ENCODE measurements at places on chromosomes 5 and 9. TPM values are rescaled to one million over a fixed set of nuclear protein-coding genes. Genes with fewer than 3 reads are reported as not detected.
A peak's percentile ranks its signal among the peaks of the same experiment; 100 is the strongest.

DNA sequence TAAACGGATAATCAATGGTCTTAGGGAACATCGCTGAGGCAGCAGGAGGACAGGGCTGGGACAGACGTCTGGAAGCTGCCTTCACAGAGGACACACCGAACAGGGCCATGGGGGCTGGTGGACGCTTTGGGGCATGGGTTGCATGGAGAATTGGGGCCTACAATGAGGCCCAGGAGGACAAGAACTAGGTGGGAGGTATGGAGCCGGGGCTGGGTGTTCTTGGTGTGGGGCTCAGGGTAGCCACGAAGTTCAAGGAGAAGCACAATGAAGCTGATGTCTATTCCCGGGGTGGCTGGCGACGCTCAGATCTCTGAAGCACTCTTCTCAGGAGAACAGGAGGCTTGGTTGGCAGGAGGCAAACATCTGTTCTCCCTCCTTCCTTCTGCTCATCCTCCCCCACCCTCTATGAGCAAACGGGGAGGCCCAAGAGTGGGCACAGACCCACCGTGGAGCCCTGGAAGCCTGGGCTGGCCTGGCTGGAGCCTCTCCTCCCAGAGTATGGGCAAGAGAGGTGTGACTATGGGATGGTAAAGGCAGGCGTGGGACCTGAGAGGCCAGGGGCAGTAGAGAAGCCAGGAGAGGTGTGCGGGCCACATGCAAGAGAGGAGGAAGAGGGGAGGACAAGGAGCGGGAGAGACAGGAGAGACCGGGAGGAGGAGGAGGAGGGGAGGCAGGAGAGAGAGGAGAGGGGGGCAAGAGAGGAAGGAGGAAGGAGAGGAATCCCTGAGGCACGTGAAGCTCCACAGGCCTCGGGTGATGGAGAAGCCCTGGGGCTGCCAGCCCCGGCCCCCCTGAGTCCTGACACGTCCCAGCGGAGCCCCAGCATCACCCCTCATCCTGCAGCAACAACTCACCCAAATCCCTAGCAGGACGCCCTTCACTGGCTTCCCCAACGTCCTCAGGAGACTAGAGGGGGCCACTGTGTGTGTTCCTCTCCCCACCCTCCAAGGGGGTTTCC is 159.1 kb downstream of the OLFM1 start:
- DNase-seq, result peak; percentile 28

GRCh38 chr5:97534166-97534565 is 351.1 kb upstream of the RIOK2 start:
- no peak for DNase-seq

GRCh38 chr9:97632248-97632984 is 752 bp downstream of the TSTD2 start:
- peak; percentile 47 for DNase-seq

GRCh38 chr5:175743676-175744210 is 85.9 kb downstream of the HRH2 start:
- DNase-seq, result no peak

- peak; percentile 51 for DNase-seq
These were observed 62.1 kb upstream of the VLDLR start for GRCh38 chr9:2559192-2560152.

DNA sequence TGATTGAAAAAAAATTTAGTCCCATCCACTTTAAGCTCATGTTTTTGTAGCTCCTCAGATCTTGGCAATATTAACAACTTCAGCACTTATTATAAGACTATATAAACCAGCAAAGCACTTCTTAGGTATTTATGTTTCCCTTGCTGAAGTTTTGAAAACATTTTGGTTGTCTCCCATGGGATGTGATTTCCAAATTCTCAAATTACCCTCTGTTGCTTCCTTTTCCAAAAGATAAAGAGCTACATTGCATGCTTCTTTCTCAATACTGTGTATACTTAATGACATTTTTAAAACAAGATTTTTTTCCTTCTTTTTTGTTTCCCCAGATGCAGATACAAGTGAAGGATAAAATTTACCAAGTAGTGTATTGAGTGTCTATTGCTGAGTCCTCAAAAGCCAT is 567.1 kb downstream of the CSNK1G3 start:
- DNase-seq, result no peak

DNA sequence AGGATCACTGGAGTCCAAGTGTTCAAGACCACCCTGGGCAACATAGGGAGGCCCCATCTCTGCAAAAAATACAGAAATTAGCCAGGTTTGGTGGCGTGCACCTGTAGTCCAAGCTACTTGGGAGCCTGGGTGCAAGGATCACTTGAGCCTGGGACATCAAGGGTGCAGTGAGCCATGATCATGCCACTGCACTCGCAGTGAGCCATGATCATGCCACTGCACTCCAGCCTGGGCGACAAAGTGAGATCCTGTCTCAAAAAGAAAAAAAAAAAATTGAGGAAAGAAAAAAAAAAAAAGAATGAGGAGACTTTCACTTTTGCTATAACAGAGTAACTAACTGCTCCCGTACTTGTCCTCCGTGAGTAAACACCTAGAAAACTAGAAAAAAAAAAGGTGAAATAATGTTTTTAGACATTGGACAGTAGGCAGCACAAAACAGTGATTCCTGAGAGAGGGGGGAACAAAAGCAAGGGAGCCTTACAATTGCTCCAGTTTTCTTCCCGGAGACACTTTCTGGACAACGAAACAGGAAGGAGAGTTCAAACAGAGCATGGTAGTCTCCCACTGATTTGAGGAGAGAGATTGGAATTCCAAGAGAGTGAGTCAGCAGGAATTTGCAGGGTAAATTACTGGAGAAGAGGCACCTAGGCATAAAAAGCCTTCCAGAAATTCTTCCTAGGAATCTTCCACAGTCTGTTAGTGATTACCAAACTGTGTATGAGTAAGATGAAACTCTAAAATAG is 6.9 kb upstream of the ZBTB5 start:
- no peak for DNase-seq

DNA sequence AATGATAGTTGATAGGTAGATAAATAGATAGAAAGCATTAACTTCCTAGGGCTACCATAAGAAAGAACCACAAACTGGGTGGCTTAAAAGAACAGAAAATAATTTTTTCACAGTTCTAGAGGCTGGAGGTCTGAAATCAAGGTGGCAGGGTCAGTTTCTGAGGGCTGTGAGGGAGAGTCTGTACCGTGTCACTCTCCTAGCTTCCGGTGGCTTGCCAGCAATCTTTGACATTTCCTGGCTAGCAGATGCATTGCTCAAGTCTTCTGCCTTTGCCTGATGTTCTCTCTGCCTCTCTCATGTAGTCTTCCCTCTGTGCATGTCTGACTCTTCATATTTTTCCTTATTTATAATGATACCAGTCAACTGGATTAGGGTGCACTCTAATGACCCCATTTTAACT is 1132.7 kb downstream of the CDH9 start:
- DNase-seq, result no peak

- no peak for DNase-seq
These were observed 122.7 kb upstream of the ALDH1B1 start for GRCh38 chr9:38269775-38270174.

- DNase-seq, result no peak
These were observed 217.1 kb downstream of the PIK3R1 start for GRCh38 chr5:68432682-68433081.

- DNase-seq, result no peak
These were observed 1.6 kb downstream of the FASTKD3 start for GRCh38 chr5:7867260-7867659.

DNA sequence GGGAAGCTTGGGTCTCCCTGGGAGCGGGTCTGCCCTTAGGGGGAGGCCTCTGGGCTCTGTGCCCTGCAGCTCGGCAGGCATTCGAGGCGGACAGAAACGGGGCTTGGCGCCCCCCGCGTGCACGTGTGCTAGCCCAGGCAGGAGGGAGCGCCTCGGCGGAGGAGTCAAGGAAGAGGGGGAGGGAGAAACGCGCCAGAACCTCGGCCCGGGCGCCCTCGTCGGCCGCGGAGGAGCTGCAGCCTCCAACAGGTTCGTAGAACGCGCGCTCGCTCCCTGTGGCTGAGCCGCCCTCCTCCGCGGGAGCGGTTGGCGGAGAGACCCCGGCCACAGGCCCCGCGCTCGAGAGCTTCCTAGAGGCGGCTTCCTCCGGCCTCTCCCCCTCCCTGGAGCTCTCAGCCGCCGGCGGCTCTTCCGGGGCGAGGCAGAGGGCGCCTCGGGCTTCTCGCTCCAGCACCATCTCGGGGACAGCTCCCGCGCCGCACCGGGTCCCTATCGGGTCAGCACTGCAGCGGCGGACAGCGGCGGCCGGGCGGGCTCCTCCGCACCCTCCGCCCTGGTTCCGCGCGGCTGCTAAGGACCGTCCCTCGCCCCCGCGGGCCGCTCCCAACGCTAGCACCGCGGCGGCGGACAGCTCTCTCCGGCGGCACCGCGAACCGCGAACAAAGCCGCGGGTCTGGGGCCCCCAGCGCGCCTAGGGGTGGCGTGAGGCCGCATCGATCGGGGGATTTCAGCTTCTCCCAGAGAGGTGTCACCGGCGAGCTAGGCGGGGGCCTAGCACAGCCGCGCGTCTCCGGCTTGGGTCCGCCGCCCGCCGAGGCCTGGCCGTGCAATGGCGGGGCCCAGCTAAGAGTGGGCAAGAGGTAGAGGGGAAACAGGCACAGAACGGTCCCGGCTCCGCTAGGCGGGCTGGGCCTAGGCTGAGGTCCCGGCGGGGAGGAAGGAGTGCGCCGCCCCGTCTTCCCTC is 74.6 kb upstream of the CPLX2 start:
- no peak for DNase-seq

DNA sequence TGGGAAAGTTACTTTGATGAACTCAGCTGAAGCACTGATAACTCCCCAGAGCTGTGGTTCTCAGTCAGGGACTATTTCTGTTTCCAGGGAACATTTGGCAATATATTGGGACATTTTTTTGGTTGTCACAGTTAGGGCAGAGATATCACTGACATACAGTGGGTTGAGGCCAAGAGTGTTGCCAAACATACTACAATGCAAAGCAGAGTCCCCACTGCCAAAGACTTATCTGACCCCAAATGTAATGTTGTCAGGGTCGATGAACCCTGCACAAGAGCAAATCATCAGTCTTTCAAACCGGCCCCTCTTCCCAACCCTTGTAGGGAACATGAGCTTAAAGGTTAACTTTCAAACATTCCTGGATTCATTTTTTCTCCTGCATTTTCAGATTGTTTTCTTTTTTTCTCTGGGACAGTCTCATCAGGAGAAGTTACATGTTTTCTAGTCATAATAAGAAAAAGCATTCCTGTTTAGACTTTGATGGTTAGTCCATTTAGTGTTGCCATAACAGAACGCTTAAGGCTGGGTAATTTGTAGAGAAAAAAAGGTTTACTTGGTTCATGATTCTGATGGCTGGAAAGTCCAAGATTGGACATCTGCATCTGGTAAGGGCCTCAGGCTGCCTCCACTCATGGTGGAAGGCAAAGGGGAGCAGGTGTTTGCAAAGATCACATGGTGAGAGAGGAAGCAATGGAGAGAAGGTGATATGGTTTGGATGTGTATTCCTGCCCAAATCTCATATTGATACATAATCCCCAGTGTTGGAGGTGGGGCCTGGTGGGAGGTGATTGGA is 18.8 kb upstream of the SUB1 start:
- no peak for DNase-seq

- no peak for DNase-seq
These were observed 21.5 kb upstream of the SEMA4D start for GRCh38 chr9:89519366-89519805.

DNA sequence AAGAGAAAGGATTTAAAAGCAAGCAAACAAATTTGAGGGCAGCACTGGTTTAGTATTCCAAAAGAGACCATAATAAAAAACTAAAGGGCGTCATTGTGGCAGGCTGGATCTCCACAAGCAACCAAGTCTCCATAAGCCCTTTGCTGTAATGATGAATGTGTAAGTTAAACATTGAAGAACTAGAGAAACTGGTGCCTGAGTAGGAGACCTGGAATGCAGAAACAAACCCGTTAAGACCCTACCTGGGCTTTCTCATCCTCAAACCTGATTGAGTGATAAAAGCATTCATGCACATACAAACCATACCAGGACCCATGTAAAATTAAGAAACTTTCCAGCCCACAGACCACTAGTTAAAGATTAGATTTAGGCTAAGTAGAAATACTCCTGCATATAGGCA is 1.9 kb upstream of the SCGB3A2 start:
- no peak for DNase-seq

- no peak for DNase-seq
These were observed 32.7 kb upstream of the FCN2 start for GRCh38 chr9:134847752-134848432.

DNA sequence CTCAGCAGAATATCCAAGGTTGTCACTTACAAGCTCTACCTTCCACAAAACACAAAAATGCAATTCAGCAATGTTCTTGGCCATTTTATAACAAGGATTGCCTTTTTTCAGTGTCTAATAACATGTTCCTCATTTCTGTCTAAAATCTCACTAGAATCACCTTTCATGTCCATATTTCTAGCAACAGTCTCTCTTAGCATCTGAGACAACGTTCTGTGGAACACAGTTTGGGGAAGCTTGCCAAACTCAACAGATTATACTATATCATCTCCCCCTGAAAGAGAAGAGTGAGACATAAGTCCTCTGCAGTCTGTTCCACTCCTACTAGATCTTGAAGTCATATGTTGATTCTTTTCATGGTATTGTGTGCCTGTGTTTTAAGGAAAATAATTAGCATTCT is 70.7 kb downstream of the F2RL2 start:
- DNase-seq, result no peak

GRCh38 chr9:3840311-3840710 is 314.5 kb upstream of the RFX3 start:
- no peak for DNase-seq

- no peak for DNase-seq
These were observed 56.8 kb upstream of the ZFR start for GRCh38 chr5:32501071-32502002.

- no peak for DNase-seq
These were observed 177.7 kb upstream of the RASEF start for GRCh38 chr9:83240671-83241070.

DNA sequence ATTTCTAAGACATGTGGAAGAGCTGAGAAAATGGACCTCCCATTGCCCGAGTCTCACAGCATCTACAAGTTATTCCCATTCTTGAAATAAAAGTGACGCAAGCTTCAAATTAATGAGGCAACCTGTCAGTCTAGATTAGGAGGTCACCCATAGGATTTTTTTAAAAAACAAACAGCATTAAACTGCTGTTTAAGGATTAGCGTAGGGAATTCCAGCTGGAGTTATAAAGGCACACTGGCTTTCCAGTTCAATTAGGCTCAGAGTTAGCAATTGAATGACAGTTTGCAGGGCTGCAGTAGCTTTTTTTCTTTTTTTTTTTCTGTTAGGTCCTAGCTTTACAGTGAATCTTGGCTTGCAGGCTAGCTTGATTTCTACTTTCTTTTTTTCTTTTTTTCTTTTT is 16.2 kb downstream of the PRKACG start:
- DNase-seq, result no peak

FOXD4L6 gene
- total RNA-seq, result 0.31 TPM

PCDHGC5 gene
- 6.2 TPM for total RNA-seq

CD14 gene
- total RNA-seq, result 15.4 TPM

CRB2 gene
- total RNA-seq, result 5.3 TPM

STPG3 gene
- total RNA-seq, result not detected

SHOC1 gene
- total RNA-seq, result 0.16 TPM

RETREG1 gene
- total RNA-seq, result 71.3 TPM

NR5A1 gene
- under 0.01 TPM for total RNA-seq

EGFL7 gene
- 13.7 TPM for total RNA-seq

BARHL1 gene
- not detected for total RNA-seq

SCGB3A2 gene
- not detected for total RNA-seq
